Inflammatory macrophage treated with lipopolysaccharide for 1 hour (primary cell): ENCODE measurements at places on chromosomes 5 and 9.

GRCh38 chr9:79630521-79631403, 59.0 kb downstream of the TLE4 start:
- DNase-seq: no peak

DNA sequence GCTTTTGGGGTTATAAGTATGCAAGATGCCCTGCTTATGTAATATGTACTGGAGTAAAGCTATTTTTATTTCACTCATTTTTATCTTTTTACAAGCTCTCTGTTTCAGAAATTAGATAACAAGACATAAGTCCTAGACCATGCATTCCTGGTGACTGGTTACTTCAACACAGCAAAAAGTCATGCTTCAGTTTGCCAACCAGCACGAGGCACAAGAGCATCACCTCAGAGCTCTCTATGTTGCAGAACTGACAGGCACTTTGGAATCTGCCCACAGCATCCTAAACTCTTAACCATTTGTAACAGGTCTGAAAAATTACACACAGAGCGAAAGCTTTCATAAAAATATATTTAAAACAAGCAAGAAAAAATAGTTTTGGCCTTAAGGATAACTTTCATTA, 112.8 kb downstream of the MARCHF11 start:
- no peak for DNase-seq

GRCh38 chr5:139523635-139524445, 37.3 kb upstream of the UBE2D2 start:
- no peak for DNase-seq

DNA sequence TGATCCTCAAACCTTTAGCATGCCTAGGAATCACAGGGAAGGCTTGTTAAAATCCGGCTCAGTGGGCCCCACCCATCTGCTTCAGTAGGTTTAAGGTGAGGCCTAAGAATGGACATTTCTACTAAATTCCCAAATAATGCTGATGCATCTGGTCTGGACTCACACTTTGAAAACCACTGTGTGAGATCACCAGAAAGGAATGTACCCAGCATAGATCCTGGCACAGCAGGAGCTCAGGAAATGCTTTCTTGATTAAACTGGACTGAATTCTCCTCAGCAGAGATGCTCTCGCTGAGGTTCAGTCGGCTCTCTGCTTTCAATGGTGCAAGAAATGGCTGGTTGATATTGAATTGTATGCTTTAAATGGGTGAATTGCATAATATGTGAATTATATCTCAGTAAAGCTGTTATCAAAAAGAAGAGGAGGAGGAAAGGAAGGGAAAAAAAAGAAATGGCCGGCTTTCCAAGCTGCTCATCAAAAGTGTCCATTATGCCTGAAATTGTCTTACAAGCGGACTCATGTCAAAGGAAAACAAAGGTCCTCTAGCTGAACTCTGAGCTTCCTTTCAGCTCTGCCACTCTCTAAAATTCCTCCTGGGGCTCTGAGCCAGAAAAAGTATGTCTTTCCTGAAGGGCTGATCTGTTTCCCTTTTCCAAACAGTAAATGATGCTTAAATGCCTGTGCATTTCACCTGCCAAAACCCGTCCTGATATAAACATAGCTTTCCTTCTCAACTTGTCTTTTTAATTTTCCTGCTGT, 77.6 kb upstream of the SAP30L start:
- DNase-seq: no peak

DNA sequence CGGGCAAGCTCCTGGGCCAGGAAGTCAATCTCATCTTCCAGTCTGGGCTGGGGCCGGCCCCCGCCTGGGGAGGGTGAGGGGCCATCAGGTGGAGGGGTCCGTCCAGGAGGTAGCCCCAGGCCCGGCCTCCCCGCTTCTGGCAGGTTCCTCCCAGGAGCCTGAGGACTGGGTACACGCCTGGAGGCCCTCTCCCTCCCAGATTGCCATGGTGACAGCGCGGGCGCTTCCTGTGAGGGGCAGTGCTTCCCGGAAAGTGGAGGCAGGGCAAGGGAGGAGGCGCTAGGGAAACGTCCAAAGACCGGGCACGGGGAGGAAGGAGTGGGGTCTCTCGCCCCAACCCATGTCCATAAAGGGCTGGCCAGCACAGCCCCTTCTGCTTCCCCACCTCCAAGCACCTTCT, 4.9 kb downstream of the NPDC1 start:
- no peak for DNase-seq
